Stimulated activated CD4-positive, alpha-beta T cell treated with anti-CD3 and anti-CD28 coated beads, Interleukin-1b, Interleukin-23, amount 100 ng/mL, for 1 hour (primary cell): ENCODE measurements at places on chromosomes 5 and 9.

- DNase-seq = no peak
Observed at GRCh38 chr5:163134061-163134460, 303.3 kb upstream of the CCNG1 start.

DNA sequence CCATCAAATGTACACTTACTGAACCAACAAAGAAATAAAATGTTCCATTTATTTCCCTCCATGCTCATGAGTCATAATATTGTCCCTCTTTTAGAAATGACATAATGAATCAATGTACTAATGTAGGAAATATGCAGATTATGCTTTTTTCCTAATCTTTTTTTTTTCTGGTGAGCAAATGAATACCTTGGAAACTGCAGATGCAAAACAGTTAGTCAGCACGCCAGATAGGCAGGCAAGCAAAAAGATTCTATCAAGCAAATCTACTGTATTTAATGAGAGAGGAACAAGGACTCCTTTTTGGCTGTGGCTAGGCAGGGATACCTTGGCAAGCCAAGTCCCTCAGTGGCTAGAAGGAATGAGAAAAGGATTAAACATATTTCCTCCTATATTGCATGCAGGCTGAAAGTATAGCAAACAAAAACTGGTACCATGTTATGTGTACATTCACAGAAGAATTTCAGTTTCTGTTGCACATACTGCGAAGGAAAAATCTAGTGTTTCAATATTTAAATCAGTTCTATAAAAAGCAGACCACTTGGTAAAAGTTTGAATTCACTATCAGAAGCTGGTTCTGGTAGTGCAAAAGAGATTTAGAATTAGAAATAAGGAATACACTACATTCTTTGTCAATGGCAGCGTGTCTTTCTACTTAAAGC is 605.4 kb downstream of the TLE1 start:
- DNase-seq = no peak

GRCh38 chr9:115373000-115373709 is 255.2 kb upstream of the TNC start:
- no peak for DNase-seq

- no peak for DNase-seq
Observed at GRCh38 chr5:126855266-126855665, 78.3 kb downstream of the LMNB1 start.

DNA sequence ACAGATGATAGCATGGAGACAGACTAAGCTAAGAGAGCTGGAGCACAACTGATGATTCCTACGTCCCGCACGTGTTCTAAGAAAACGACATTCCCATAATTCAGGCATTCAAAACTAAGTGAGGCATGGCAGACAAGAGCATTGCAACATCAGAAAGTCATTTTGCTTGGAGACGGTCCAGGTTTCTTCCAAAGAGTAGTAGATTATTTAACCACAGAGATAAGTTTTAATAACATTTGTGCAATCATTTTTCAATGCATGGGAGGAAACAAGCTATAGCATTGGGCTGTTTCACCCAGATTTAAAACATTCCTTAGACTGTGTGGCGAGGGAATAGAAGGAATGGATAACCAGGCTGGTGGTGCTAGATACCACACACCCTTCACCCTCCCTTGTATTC is 117.2 kb downstream of the APBA1 start:
- DNase-seq = no peak

DNA sequence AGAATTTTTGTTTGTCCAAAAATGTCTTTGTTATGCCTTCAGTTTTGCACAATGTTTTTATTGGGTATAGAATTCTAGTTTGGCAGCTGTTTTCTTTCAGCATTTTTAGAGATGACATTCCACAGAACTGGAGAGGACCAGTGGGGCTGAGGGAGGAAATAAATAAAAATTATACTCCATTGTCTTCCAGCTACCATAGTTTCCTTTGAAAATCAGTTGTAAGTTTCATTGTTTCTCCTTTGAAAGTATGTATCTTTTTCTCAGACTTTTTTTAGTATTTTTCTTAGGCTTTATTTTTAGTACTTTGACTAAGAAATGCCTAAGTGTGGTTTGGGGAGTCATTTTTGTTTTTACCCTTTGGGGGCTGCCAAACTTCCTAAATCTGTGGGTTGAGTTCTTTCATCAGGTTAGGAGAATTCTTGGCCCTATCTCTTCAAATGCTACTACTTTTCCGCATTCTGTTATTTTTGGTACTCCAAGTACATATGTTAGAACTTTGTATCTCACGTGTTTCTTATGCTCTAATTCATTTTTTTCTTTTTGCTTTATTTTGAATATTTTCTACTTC is 15.2 kb upstream of the FBLL1 start:
- DNase-seq = no peak

DNA sequence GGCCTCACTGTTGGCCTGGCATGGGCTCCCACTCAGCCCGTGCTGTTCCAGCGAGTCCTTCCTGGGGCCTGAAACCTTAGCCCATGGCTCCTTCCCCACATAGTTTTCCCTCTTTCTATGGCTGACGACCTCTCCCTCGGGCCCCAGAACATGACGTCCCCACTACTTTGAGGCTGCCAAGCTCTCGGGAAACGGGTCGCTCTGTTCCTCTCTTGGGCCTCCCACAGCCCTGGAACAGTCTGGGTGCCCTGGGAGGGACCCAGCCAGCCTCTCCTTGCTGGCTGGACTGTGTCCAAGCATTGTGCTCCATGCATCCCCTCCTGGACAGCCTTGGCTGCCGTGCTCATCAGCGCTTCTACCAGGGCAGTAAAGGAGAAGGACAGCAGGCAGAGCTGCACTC is 118.3 kb downstream of the SYK start:
- DNase-seq = no peak

DNA sequence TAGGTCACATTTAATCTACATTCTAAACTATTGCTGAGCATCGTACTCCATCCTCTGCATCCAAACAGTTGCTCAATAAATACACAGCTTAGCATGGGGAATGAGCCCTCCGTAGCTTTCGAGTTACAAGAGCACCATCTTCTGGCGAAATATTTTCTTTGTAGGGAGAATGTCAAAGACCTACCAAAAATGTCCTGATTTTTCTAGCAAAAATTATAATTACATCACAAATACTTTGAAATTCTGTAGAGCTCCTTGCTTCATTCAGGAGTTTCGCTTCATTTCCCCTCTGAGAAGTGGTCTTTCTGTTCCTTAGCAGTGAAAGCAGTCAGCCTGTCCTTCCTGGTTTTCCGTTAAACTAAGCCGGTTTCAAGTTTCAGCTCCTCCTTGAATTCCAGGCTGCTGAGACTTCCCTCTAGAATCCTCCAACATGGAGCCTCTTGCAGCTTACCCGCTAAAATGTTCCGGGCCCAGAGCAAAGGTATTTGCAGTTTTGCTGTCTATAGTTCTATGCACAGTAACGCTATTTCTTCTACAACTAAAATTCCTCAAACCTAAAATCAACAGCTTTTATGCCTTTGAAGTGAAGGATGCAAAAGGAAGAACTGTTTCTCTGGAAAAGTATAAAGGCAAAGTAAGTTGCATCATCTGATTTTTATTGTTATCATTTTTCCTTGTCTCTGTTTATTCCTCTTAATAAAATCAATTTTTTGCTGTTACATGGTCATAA is at the start of gene GPX8:
TSS of gene GPX8 (plus strand) at position 409 of the 730 bp plus-strand sequence. CDS start at position 431, 22 bp downstream.
- DNase-seq = no peak

- DNase-seq = no peak
Observed at GRCh38 chr5:170338933-170339779, 41.6 kb upstream of the LCP2 start.

DNA sequence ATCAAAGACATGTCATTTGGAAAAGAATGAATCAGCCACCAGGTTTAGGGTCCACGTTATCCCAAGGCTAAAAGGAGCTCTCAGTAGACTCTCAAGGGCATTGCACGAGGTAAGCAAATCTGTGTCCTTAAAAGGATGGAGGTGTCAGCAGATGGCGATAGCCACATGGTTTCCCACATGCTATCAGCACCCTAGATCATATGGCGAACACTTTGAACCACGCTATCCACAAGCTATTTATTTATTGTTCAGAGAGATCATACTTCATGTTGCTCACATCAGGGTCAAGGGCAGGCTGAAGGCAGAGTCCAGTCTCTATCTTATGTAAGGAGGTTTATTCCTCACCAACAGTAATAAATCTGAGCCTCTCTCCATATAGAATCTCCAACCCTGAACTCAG is 43.7 kb downstream of the CDH6 start:
- DNase-seq = no peak

GRCh38 chr5:101531026-101531425 is 627.9 kb upstream of the ST8SIA4 start:
- no peak for DNase-seq

DNA sequence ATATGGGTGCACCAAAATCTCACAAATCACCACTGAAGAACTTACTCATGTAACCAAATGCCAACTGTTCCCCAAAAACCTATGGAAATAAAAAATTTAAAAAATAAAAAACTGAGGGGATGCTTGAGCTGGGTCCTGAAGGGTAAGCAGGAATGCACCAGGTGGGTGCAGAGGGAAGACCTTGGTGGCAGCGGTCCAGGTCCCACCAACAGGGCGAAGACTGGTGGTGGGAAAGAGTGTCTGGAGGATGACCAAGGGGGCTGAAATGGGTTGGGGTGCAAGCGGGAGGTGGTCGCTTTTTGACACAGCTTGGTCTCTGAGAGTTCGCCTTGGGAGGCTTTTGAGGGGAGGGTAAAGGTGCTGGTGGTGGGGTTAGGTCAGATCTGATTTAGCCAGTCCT is 3.3 kb upstream of the DAB2IP start:
- no peak for DNase-seq

GRCh38 chr9:108766626-108767161 is 89.1 kb downstream of the ACTL7B start:
- no peak for DNase-seq

- DNase-seq = no peak
Observed at GRCh38 chr5:126015235-126016181, 407.7 kb upstream of the GRAMD2B start.

DNA sequence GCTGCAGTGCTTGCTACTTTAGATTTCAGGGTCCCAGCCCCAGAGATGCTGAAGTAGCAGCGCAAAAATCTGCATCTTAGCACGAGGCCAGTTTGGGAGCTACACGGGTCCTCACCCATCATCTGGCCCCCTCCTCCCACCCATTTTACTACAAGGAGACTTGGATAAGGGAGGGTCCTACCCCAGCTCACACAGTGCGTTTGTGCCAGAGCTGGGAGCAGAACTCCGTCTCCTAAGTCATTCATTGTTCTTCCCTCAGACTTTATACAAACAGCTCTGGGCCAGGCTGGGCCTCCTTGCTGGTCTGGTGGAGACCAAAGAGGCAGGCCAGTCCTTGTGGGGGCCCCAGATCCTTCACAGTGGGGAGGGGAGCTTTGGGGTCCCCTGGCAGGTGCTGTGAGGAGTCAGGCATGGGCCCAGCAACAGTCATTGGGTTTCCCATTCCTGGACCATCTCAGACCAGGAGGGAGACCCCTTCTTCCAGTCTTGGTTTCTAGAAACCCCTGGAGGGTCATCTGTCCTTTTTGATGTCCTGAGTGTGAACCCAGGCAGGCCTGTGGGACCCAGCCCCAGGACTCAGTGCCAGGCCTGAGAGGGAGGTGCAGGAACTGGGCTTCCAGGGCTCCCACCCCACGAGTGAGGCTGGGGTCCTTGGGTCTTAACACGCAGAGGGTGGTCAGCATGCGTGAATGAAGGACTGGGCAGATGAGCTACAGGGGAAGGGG is 2.3 kb upstream of the IL17B start:
- DNase-seq = no peak

- no peak for DNase-seq
Observed at GRCh38 chr5:124747791-124748686, 1.6 kb upstream of the ZNF608 start.

DNA sequence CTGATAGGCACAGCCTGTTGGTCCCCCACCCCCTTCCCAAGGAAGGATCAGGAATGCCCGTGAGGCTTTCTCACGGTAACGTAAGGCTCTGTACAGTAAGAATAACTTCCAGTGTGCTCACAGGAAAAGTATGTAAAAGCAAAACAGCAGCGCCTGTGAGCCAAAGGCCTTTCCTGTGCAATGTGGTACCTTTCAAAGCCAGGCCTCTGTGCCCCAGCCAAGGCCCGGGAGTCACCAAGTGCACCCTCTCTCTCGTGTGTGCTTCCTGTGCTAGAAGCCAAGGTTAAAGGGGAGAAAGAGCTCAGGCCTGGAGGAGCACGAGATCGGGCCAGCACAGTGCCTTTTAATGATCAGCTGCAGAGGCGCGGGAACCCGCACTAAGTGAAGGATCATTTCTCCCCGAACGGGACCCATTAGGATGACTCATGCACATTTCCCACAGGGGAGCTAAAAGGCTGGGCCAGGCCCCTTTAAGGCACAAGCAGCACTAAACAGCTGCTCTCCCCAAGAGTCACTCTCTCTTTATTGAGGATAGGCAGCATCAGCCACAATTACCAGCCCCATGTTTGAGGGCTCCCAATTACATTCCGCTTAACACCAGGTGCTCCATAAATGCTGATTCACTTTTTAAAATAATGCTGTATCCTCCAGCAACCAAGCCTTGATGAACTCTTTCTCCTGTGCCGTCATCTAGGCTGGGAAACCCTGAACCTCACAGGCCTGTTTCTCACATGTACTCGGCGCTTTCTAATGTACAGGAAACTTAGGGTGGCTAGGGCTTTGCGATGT is 42.8 kb downstream of the SHB start:
- no peak for DNase-seq

GRCh38 chr5:111238431-111239225 is 14.4 kb downstream of the CAMK4 start:
- DNase-seq = no peak

- no peak for DNase-seq
Observed at GRCh38 chr5:139725073-139725830, 70.4 kb upstream of the PSD2 start.

GRCh38 chr5:149641000-149641576 is 59.8 kb downstream of the ARHGEF37 start:
- no peak for DNase-seq

- no peak for DNase-seq
Observed at GRCh38 chr9:127903557-127904475, 4.4 kb upstream of the ST6GALNAC6 start.

GRCh38 chr5:38446029-38446522 is 110.4 kb downstream of the LIFR start:
- no peak for DNase-seq

GRCh38 chr5:158127536-158127935 is 268.6 kb upstream of the CLINT1 start:
- DNase-seq = no peak

DNA sequence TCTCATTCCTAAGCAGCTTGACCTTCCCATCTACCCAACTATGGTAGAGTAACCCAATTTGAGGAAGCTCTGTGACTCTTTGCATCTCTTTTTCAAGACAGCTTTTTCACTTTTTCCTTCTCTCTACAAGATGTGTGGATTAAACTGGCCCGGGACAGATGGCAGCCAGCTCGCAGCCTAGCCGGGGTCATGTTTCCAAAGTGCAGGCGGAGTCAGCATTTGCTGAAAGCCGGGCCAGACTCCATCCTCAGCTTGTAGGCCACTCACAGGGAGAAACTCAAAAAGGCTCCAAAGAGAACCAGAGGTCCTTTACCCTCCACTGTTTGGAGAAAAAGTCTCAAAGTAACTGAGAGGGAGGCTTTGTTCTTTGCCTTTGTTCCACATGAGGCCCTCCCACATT is 286.8 kb upstream of the PANK3 start:
- no peak for DNase-seq

GRCh38 chr9:92294297-92294676 is 790 bp upstream of the IARS1 start:
- DNase-seq = no peak
